ENCODE measurements at places on chromosomes 7 and 10. TPM values are rescaled to one million over a fixed set of nuclear protein-coding genes. Genes with fewer than 3 reads are reported as not detected.
A peak's percentile ranks its signal among the peaks of the same experiment; 100 is the strongest.

The TMEM225B gene
- total RNA-seq = 1.6 TPM

DNA sequence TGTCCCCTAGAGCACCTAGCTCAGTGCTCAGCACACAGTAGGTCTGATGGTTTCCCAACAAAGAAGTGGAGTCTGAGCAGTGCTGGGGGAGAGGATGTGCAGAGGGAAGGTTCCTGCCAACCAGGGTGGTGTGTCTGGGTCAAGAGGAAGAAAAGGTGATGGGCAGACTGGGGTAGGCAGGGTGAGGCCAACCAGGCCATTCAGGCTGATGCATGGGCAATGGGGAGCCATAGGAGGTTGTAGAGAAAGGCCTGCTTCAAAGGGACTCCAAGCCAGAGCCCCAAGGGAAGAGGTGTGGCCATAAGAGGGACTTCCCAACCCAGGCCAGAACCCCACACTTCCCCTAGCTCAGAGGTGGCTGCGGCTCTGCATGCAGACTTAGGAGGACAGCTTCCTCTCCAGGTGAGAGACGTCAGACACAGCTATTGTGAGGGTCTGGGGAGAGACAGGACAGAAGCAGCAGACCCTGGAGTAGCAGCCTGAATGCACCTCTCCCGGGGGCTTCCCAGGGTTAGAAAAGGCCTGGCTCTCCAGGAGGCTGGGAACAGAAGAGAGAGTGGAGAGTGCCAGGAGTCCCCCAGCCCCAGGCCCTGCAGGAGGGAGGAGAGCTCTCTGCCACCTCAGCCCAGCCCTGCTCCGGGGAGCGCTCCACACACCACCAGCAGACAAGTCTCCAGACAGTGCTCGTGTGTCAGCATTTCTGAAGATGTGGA lies 87.4 kb upstream of the ZMIZ1 start:
- H3K27me3 ChIP-seq = peaks cover 17% of the 10 kb centered on the region
- no peak overlapping the region for H3K27ac ChIP-seq
- H3K4me1 ChIP-seq = peaks cover 10% of the 10 kb centered on the region
- H3K36me3 ChIP-seq = no peaks in the 10 kb centered on the region
- no peak overlapping the region for H3K4me3 ChIP-seq

The SOSTDC1 gene
- not detected for total RNA-seq

- no peaks in the 10 kb centered on the region for H3K36me3 ChIP-seq
- no peak overlapping the region for H3K27ac ChIP-seq
- H3K4me3 ChIP-seq = no peak overlapping the region
- no peaks in the 10 kb centered on the region for H3K4me1 ChIP-seq
Measured at GRCh38 chr10:109937460-109938065, 14.3 kb upstream of the XPNPEP1 start.

DNA sequence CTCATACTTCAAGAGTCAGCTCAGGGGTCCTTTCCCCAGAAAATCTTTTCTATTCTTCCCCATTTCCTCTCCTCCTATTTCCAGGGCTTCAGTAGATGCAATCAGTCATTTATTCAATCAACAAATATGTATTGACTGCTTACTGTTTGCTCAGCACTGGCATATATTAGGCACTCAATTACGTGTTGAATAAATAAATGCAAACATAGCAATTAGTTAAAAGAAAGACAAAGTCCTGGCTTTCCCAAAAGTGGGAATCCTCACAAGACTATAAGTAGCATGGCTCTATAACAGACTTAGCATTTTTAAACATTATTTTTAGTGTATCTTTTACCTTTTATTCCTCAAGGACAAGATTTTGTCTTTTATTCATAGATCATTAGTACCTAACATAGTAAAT lies 111.6 kb downstream of the CHCHD3 start:
- H3K4me1 ChIP-seq = no peaks in the 10 kb centered on the region
- H3K27me3 ChIP-seq = no peaks in the 10 kb centered on the region
- H3K36me3 ChIP-seq = peaks cover 18% of the 10 kb centered on the region
- H3K27ac ChIP-seq = no peak overlapping the region

- DNase-seq = peak; percentile 1
- H3K4me1 ChIP-seq = no peaks in the 10 kb centered on the region
- H3K27me3 ChIP-seq = no peaks in the 10 kb centered on the region
- H3K4me3 ChIP-seq = no peak overlapping the region
Measured at GRCh38 chr7:4823441-4824119, 38.2 kb downstream of the PAPOLB start.

DNA sequence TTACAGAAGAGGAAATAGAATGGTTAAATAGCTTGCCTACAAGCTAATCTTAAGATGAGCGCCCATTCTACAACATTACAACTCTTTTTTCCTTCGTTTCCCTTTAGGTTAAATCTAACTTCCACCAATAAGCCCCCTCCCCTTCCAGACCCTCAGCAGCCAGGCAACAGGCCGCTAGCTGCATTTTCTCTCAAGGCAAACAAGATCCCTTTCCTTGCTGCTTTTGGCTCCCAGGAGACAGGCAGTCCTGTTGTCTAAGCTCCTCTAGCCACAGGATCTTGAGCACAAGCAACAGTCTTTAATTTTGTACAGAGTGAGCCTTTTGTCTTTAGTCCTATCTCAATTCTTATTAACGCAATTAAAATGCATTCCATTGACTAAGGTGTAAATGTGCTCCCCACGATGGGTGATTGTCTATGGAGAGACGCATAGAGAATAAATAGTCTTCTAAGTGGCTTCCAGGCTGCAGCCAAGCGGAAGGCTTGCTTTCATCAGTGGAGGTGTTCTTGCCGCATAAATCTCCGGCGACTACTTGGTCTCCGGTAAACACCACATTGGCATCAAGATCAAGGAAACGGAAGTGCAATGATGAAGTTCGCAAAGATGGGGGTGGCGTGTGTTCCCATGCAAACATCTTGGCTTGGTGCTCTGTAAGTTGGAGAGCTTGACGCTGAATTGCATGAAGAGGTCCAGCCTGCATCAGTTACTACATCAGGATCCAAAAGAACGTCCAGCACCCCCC lies 181.9 kb upstream of the LYZL2 start:
- H3K4me3 ChIP-seq = no peak overlapping the region
- no peaks in the 10 kb centered on the region for H3K36me3 ChIP-seq
- H3K4me1 ChIP-seq = no peaks in the 10 kb centered on the region
- DNase-seq = no peak
- H3K27ac ChIP-seq = no peak overlapping the region

The PRTFDC1 gene
- not detected for total RNA-seq

The ORAI2 gene
- total RNA-seq = 461 TPM

DNA sequence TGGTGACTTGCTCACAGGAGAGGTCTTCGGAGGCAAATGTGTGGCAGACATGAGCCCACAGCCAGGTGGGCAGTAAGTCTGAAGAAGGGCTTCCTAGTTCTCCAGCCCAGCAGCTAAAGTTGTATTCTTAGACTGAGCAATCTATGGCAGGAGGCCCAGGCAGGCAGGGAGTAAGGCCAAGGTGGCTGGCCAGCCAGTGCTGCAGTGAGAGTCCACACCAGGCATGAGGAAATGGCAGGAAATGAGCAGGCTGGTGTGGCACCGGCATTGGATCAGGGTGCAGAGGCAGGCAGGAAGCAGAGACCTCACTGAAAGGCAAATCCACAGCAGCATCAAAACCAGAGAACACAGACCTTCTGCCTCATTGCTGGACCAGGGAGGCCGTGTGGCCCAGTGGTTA lies 84.6 kb upstream of the PDE1C start:
- H3K36me3 ChIP-seq = no peaks in the 10 kb centered on the region
- H3K27ac ChIP-seq = no peak overlapping the region
- no peak for DNase-seq
- no peaks in the 10 kb centered on the region for H3K27me3 ChIP-seq
- no peak overlapping the region for H3K4me3 ChIP-seq
